Stimulated activated CD8-positive, alpha-beta memory T cell treated with anti-CD3 and anti-CD28 coated beads, Interleukin-7, amount 100 ng/mL, for 4 hours (primary cell): ENCODE measurements at places on chromosomes 13 and 19.

DNA sequence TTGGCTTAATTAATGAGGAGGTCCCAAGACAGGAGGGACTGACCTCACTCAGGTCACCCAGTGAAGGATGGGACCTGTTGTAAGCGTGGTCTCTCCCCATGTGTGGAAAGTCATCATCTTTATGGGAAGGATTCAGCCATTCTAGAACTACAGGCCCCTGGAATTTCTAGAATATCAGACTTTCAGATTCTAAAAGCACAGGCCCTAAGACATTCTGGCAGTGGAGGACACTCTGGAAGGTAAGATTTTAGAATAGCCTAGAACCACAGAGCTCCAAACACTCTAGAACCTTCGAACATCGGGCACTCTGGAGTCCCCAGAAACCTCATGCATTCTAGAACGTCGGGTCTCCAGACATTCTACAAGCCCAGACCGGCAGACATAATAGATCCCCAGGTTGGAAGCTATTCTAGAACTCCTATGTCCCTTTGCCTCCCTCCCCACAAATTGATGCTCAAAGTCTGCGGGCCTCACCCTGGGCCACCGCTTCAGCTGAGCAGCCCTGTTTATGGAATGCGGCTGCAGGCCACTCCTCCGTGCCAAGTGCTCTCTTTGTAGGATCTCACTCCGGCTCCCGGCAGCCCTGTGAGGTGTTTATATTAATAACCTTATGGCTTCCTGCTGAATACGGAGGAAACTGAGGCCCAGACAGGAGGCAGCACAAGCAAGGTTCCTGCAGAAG, 1.9 kb upstream of the KLK15 start:
- DNase-seq: no peak

GRCh38 chr19:50356691-50357177, 8.7 kb downstream of the NAPSA start:
- DNase-seq: no peak

- DNase-seq: no peak
Measured at GRCh38 chr19:28614634-28615545, 598.1 kb downstream of the UQCRFS1 start.

GRCh38 chr19:4640247-4641000, 1.1 kb downstream of the TNFAIP8L1 start:
- no peak for DNase-seq

DNA sequence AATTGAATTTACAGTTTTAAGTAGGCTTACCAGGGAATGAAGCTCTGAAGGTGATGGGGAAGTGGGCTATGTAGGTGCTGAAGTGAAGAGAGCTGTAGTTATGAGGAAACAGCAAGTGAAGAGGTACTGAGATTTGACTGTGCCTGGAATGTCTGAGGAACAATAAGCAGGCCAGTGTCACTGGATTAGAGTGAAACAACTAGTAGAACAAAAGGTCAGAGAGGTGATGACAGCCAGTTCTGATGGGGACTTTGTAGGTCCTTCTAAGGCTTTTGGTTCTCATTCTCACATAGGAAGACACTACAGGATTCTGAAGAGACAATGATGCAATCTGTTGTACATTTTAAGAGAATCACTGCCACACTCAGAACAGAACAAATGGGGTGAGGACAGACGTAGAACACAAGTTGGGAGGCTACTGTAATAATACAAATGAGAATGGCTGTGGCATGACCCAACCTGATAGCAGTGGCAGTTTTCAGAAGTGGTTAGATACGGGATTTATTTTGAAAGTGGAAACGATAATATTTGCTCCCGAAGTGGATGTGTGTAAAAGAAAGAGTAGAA, 130.8 kb downstream of the MYCBP2 start:
- no peak for DNase-seq

- DNase-seq: no peak
Measured at GRCh38 chr13:93231867-93232266, 5.3 kb downstream of the GPC6 start.

DNA sequence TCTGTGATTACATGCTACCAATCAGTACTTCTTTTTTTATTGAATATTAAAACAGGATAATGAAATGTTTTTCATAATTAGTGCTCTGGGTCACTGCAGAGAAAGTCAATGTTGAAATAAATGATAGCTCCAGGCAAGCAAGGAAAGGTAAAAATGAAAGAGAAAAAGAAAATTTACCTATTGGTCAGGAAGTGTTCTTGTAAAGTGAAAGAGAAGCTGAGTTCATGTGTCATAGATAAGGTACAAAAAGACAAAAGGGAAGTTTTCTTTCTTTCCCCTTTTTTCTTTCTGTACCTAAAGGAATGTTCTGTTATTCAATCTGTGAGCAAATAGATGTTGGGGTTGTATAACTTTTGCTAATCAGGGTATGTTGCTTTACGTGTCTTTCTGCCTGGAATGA, 197.0 kb downstream of the PCDH9 start:
- DNase-seq: no peak

- no peak for DNase-seq
Measured at GRCh38 chr13:73702419-73703071, 431.7 kb downstream of the KLF12 start.

DNA sequence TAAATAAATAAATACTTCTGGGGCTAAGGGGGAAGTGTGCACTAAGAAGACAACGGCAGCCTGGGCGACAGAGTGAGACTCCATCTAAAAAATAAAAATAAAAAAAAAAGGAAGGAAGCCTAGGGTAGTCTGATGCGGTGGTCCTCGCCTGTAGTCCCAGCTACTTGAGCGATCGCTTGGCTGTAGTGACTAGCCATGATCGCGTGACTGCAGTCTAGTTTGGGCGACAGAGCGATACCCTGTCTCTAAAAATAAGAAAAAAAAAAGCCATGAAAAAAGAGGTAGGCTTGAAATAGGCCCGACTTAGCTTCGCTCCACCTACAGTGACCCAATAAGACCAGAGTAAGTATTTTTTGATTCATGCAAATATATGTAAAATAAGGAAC, 661 bp upstream of the BABAM1 start:
- DNase-seq: no peak

- DNase-seq: no peak
Measured at GRCh38 chr19:2274931-2275535, 6.9 kb downstream of the PEAK3 start.

DNA sequence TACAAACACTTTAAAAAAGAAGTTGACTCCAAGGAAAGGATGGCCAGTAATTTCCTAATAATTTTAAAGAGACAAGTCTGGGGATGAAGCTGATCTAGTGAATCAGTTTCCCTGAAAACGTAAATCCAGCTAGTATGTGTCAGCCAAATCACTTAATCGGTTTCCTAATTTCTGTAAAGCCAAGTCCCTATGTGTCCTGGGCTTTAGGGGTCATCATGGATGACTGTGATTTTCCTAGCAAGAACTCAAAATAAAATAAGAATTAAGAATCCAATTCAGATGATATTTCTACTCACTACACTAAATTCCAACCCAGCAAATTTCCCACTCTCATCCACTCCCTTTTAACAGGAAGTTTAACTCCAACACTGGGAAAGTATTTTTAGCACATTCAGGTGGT, 35.9 kb downstream of the ELF1 start:
- DNase-seq: no peak

DNA sequence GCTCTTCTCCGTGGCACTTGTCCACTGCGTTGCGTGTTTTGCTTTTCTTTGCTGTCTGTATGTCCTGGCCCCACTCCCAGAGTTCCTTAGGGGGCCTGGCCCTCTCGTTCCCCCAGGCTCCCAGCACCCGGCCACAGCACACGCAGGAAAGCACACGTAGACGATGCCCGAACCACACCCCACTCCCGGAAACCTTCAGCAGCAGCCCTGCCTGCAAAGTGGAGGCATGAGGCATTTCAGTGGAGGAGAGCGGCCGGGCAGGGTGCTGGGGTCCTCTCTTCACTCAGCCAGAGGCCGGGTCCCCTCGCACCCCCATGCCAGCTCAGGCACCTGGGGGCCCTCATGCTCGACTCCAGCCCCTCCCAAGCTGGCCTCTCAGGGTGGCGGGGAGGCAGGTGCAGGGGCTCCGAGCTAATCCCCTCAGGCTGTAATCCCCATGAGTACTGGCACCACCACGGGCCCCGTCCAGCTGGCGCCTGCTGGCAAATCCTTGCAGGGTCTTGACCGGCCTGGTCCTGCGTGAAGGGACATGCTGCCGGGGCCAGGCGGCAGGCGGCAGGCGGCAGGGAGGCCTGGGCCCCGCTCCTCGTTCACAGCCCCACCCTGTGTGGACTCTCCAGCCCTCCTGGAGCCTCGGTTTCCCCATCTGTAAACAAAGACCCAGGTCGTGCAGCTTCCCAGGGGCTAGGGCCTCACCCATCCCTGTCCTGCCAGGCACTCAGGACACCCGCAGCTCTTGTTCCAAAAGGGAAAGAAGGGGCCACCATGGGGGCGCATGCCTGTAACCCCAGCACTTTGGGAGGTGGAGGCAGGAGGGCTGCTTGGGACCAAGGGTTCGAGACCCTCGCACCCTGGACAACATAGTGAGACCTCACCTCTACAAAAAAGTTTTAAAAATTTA, 7.0 kb downstream of the PIP5K1C start:
- DNase-seq: no peak

DNA sequence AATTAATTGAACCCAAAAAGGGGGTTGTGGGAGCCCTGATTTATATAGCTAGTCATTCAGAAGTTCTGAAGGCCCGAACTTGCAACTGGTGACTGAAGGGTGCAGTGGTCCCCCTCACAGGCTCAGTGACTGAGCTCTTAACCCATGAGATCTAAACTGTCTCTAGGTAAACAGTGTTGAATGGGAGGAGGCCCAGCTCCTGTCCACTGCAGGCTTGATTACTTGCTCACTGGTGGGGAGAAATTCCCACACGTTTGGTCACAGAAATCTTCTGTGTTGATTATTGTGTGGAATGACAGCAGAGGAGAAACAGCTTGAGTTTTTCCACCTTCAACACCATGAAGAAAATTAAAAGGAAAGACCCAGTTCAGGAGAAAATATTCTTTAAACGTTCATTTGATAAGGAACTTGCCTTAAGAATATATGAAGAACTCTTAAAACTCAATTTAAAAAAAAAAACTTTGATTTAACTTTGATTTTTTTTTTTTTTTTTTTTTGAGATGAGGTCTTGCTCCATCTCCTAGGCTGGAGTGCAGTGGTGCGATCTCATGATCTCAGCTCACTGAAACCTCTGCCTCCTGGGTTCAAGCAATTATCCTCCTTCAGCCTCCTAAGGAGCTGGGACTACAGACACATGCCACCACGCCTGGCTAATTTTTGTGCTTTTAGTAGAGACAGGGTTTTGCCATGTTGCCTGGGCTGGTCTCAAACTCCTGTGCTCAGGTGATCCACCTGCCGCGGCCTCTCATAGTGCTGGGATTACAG, 249.3 kb downstream of the UQCRFS1 start:
- no peak for DNase-seq

GRCh38 chr19:15328312-15328711, 4.0 kb downstream of the BRD4 start:
- DNase-seq: no peak

DNA sequence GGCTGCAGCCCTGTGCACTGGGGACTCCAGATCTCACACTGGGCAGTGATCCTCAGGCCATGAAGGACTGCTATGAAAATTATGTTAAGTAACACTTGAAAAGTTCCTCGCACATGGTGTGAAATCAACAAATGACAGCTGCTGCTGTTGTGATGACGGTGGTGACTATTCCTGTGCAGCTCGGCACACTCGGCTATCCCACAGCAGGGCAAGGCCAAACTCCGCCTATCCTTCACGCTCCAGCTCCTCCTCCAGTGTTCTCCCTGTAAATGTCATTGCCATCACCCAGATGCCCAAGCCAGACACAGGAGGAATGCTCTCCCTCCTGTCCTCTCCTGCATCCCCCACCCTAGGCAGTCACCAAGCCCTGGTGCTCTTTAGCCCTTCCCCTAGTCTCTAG, 31.3 kb downstream of the GRIK5 start:
- no peak for DNase-seq

- no peak for DNase-seq
Measured at GRCh38 chr13:52414963-52415362, 9.0 kb upstream of the THSD1 start.

DNA sequence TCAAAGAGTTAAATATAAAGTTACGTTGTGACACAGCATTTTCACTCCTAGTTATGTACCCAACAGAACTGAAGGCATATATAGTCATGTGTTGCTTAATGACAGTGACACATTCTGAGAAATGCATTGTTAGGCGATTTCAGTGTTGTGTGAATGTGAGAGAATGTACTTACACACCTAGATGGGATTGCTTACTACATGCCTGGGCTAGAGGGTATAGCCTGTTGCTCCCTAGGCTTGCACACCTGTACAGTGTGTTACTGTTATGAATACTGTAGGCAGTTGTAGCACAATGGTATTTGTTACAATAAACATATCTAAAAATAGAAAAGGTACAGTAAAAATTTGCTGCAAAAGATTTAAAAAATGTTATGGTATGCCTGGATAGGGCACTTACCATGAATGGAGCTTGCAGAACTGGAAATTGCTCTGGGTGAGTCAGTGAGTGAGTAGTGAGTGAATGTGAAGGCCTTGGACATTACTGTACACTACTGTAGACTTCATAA, 89.2 kb downstream of the DHRS12 start:
- DNase-seq: no peak
